ENCODE measurements at places on chromosomes 5 and 9.

GRCh38 chr5:33997331-33997983, 10.4 kb downstream of the AMACR start:
- peak; percentile 48 for DNase-seq

- DNase-seq, result peak; percentile 56
Observed at GRCh38 chr5:16889203-16889971, 46.7 kb downstream of the MYO10 start.

- peak; percentile 63 for DNase-seq
Observed at GRCh38 chr9:14372437-14373335, 58.7 kb upstream of the NFIB start.

GRCh38 chr5:140360101-140360500, at the start of gene SLC4A9:
Gene SLC4A9, plus strand, starts transcription at chr5:140360194. Its CDS starts 43 bp downstream, at chr5:140360237.
- DNase-seq, result no peak

- no peak for DNase-seq
Observed at GRCh38 chr9:35935755-35936509, 22.0 kb downstream of the OR2S2 start.

DNA sequence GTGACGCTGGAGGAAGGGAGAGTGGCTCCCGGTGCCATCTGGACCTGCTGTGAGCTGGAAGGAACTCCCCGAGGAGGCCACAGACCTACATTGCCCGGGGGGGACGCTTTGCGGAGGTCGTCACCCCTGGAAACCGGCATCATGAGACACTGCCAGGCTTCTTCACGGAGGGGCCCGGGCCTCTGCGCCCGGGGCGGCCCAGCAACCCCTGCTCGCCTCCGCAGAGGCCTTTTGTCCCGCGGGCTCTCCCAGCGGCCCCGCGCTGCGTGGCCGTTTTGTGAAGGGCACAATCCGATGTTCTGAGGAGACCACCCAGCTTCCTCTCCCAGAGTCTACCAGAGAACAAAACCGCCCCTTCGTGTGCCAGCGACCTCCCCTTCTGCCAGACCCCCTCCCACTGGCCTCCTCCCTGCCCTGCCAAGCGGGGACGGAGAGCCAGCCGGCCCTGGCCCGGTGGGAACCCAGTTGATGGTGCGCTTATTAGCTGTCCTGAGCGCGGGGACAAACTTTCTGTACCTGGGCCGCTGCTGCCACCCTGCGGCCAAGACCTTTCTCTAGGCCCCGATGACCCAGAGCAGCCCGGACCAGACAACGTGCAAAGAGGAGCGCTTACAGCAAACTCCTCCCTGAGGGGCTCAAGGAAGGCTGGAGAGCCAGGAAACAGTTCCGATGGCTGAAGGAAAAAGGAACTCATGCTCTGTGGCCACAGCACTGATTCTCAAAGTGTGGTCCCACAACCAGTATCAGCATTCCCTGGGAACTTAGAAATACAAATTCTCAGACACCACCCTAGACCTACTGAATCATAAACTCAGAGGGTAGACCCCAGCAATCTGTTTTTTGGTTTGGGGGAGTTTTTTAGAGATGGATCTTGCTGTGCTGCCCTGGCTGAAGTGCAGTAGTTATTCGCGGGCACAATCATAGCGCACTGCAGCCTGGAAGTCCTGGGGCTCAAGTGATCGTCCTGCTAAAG, 86.7 kb downstream of the SLC1A3 start:
- DNase-seq, result peak; percentile 86

- DNase-seq, result no peak
Observed at GRCh38 chr9:117672369-117672768, 31.8 kb upstream of the TLR4 start.

DNA sequence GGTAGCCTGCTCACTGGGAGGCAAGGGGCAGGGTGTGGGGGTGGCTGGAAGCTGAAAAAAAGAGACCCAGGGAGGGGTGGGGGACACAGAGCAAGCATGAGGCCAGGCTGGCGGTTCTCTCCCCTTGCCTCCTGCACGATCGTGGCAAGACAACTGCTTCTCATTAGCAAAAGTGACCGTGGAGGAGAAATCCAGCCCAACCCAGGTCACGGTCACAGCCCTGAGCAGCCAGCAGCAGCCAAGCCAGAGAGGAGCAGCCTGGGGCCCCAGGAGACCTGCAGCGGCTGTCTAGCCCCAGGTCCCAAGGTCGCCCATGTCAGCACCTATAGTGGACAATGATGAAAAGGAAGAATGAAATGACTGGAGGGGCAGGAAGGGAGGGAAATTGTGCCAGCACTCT, 89.1 kb downstream of the NRG2 start:
- no peak for DNase-seq

GRCh38 chr9:4666042-4666699, at the start of gene SPATA6L:
Gene SPATA6L, minus strand, starts transcription at chr9:4666480. Its CDS starts 230 bp downstream, at chr9:4666250.
- DNase-seq, result peak; percentile 43

- DNase-seq, result no peak
Observed at GRCh38 chr5:174547814-174548213, 176.6 kb upstream of the MSX2 start.

- no peak for DNase-seq
Observed at GRCh38 chr5:131545845-131546244, 89.2 kb downstream of the RAPGEF6 start.

DNA sequence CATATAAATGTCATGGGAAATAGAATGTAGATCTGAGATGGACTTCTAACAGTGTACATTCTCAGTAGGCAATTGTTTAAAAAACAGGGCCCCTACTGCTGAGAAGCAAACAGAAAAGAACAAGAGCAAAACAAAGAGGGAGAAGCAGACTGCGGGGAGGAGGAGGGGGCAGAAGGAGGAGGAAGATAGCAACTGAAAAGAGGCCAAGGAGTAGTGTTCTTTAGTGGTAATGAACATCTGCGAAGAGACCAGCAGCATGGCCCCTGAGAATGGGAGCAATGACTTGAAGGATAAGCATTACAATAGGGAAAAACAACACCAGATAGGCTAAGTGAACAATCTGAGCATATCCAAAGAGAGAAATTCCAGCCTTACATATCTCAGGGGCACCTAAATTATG, 36.8 kb downstream of the HAPLN1 start:
- DNase-seq, result no peak

GRCh38 chr9:16386007-16386826, 484.3 kb downstream of the BNC2 start:
- DNase-seq, result no peak

- no peak for DNase-seq
Observed at GRCh38 chr9:127211983-127212382, 52.6 kb upstream of the GARNL3 start.

All from HAP-1 (cell line).